ENCODE measurements at places on chromosomes 4 and X.
A peak's percentile ranks its signal among the peaks of the same experiment; 100 is the strongest.

DNA sequence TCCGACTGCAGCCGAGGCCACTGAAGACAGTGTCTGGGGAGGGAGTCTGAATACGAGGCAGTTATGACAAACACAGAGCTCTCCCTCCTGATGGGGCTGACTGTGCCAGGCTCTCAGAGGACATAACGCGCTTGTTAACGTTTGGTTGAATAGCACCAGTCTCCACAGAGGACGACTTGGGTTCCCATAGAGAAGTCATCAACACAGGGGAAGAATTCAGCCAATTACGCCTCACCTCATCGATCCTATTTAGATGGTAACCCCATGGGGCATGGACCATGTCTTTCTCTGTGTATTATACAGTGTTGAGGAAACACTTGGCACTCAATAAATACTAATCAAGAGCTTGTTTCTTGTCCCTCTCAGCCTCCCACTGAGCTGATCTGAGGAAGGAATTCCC, 642.6 kb upstream of the LCORL start:
- no peak for DNase-seq

GRCh38 chr4:11368701-11369115, 60.0 kb downstream of the HS3ST1 start:
- no peak for DNase-seq

DNA sequence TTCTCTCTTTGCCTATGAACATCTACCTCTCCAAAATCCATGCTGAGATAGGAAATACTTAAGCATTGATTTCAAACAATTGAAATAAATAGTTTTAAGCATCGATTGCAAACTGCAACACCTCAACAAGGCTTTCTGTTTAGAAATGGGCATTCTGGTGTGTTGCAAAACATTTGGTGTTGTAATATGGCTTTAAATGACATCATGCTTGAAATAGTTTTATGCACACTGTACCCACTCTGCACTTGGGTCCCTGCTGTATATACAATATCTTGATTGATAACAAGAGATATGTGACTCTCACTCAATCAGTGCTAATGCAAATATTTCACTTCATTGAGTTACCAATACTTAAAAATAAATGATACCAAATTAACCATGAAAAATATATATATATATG, 964.9 kb upstream of the GRIA3 start:
- DNase-seq: no peak

DNA sequence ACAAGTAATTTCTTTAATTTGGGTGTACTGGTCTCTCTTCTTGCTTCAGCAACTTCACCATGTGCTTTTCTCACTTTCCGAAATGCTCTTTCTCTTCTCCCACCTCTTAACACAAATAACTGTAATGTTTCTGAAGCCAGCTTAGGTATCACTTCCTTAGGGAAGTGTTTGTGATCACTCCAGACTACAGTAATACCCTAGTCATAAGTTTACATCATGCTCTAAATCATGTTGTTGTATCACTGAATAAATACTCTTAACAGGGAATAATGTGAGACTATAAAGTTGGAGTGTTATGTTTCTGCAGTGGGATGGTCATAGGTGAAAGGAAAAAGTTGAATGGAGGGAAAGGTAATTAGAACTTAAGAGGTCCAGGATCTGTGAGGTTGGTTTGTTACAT, 712.3 kb downstream of the C4orf33 start:
- DNase-seq: no peak

DNA sequence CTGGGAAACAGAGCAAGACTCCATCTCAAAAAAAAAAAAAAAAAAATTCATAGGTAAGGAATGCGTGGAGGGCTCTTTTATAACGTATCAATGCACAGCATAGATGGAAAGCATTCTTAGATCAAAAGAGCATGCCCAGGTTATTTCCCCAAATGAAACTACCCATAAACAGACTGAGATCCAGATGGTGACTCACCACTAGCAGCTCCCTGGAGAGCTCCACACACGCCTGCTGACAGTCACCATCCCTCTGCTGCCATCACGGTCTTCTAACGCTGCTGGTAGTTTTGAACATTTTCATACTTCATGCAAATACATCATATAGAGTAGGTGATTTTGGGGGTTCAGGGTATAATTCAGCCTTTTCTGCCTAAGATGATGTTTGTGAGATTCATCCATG, 136.9 kb downstream of the ASMT start:
- no peak for DNase-seq

- DNase-seq: no peak
These were observed 572.5 kb downstream of the MAGEB5 start for GRCh38 chrX:26788402-26788998.

DNA sequence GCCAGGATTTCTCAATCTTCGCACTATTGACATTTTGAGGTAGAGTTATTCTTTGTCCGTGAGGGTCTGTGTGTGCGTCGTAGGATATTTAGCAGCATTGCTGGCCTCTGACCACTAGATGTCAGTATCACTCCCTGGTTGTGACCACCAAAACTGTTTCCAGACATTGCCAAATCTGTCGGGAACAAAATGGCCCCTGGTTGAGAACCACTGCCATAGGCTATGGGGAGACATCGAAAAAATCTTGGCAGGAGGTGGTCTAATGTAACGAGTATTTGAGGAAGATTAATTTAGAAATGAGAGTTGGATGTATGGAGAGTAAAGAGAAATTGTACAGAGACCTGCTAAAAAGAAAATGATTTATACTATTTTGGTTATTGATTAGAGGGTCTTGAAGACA, 108.4 kb downstream of the DOCK11 start:
- peak; percentile 10 for DNase-seq

DNA sequence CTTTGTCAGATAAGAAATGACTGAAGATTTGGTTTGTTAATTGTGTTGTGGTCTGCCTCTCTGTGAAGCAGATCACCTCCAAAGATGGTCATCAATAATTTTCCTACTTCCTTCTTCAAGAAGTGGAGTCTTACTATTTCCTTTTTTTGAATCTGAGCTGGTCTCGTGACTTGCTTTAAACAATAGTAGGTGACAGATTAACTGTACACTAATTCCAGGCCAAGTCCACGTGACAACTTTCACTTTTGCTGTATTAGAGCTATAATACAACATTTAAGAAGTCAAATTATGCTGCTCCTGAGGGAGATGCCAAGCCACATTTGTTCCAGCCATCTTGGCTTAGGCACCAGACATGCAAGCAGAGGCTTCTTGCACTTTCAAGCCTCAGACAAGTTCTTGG, 393.8 kb upstream of the GRID2 start:
- no peak for DNase-seq

DNA sequence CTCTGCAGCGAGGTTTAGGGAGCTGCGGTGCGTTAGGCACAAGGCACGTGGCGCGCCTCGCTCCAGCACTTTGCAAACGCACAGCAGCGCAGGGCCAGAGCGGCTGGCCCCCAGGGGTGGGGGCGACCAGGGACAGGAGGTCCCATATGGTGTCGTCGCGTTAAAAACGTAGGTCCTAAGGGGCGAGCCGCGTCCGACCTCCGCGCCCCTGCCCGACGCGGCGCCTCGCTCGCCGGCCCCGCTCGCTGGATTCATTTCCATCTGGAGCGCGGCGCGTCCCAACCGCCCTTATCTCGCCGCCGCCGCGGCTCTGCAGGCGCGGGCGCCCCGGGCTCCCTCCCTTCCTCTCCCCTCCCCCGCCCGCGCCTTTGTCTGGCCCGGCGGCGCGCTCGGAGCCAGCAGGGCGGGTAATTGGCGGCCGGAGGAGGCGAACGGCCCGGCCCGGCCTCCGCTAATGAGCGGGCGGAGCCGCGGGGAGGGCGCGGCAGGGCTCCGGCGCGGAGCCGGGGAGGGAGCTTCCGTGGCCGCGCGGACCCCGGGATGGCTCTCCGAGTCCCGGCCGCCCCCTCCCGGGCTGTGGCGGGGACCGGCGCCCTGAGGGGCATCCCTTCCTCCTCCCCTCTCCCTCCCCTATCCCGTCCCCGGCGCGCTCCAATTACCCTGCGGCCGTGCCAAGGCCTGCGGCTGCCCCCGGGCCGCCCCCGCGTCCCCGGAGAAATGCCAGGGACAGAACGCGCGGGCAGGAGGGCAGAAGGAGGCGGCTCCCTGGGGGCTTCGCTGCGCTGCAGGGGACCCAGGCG, 409.0 kb downstream of the BCOR start:
- no peak for DNase-seq

- no peak for DNase-seq
These were observed 5.3 kb downstream of the MPC1L start for GRCh38 chrX:40628506-40628905.

DNA sequence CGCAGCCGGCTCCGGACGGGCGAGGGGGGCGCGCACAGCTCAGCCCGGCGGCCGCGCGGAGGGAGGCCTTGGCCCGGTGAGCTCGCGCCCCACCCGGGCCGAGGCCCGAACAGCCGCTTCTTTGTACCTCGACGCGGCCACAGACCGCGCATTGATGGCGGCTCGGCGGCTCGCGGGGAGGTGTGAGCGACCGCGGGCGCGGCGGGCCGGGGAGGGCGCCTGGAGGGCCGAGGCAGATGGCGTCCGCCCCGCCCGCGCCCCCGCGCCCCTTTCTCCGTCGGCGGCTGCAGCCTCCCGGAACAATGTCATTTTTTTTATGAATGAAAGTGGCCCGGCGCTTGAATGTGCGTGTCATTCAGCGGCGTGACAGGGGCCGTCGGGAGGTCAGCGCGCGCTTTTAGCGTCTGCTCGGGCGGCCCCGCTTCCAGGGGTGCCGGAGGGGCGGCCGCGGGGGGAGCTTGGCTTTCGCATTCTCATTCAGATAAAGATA, 1.8 kb downstream of the FGFR3 start:
- DNase-seq: no peak

GRCh38 chr4:8198206-8198905, 734 bp upstream of the SH3TC1 start:
- DNase-seq: no peak

DNA sequence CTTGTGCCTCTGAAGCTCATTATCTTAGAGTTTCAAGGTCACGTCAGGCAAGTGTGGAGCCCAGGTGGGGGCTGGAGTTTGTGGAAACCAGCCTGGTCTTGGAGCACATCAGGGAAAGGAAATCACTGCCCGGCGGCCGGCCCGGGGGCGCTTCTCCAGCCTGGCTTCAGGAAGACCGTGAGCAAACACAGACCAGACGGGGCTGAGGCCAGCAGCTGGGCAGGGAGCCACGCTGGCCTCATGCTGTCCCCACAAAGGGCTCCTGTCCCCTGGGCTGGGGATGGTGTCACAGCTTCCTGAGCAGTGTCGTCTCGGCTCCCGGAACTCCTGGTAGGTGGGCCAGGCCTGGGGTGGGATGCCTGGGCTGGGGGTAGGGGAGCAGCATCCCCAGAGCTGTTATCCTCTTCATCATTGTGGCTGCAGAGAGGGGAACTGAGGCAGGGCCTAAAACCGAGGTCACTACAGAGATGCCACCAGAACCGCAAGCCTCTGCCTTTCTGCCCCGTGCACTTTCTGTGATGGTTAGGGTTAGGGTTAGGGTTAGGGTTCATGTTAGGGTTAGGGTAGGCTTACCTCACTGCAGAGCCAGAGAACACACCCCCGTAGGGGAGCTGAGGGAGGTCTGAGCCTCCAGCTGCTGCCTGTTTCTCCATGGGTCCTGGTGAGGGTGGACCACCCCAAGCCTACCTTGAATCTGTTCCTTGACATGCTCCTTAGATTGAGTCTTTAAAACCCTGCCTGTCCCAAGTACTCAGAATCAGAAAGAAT, 77.5 kb downstream of the HTRA3 start:
- no peak for DNase-seq

DNA sequence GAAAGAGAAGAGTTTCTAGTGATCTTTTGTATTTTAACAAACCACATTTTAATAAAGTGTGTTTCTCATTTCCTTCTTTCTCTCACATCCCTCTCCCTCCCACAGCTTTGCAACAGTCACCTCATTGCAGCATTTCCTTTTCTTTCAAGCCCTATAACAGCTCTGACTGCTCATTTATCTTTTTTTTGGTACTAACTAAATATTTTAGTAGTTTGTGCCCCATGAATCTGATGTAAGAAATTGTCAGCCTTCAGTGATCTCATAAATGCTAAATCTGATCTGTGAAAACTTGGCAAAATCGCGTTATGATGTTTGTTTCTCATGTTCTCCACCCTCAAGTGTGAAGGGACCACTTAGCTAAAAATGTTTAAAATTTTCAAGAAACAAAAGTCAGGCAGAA, 258.5 kb upstream of the SLIT2 start:
- DNase-seq: no peak

GRCh38 chr4:22668702-22669101, 24.0 kb upstream of the GBA3 start:
- DNase-seq: no peak

DNA sequence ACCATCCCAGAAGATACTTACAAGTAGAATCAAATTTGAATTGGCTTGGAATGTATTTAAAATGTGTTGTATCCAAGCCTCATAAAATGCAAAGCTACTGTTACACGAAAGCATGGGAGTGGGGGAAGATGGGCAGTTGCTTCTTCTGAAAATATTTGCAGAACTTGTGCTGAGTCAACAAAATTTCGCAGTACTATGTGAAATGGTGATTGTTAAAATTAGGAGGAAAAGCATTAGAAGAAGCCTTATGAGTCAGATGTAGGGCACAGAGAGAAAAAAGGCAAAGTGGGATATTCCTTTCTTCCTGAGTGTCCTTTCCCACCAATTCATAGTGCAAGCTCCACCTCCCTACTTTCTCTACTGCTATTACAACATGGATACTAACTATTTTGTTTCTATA, 332.7 kb downstream of the PRDM5 start:
- no peak for DNase-seq

GRCh38 chrX:53171356-53171755, 53.7 kb downstream of the KDM5C start:
- no peak for DNase-seq

GRCh38 chr4:29553846-29554245, 1166.3 kb upstream of the PCDH7 start:
- DNase-seq: peak; percentile 68

- DNase-seq: no peak
These were observed 57.0 kb upstream of the PLAC8 start for GRCh38 chr4:83171436-83172039.

GRCh38 chr4:176792326-176793059, at the start of gene VEGFC:
TSS of gene VEGFC (minus strand) at chr4:176792922. CDS start at chr4:176792311, 611 bp downstream.
- no peak for DNase-seq

GRCh38 chr4:3713346-3713745, 52.8 kb upstream of the ADRA2C start:
- DNase-seq: no peak

DNA sequence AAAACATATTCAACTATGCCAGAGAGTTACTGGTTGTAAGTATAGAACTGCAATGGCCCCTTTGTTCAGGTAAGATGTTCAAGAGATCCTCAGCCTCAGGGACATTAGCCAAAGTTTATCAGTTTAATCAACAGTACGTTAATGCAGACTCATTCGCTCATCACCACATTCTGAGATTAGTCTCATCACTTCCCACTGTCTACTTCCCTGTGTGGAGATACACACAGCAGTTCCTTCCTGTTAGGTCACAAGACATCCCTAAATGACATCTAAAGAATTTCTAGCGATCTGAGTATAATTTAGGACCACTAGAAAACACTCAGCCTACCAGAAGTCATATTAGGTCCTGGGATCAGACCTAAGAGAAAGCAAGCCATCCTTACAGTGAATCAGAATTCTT, 10.4 kb downstream of the SLC10A7 start:
- no peak for DNase-seq

DNA sequence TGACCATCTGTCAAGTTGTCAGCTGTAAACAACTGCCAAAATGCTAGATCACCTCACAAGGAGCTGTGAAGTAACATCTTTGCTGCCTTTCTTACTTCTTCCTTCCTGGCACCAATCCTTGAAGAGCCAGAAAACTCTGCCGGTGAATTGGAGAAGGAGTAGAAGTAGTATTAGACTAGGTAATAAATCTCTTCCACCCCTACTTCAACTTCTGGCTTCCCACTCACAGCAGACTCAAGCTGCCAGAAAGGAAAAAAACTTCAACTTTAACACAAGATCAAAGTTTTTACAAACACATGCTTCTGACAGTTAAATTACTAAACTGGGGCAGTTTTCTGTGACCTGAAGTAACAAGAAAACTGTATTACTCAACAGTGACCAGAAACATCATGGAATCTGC, 164.7 kb upstream of the SLC7A11 start:
- no peak for DNase-seq

Data from NCI-H446 treated with DMSO at 0.1 percent for 48 hours (cell line).